ENCODE measurements at places on chromosomes 7 and 10.

DNA sequence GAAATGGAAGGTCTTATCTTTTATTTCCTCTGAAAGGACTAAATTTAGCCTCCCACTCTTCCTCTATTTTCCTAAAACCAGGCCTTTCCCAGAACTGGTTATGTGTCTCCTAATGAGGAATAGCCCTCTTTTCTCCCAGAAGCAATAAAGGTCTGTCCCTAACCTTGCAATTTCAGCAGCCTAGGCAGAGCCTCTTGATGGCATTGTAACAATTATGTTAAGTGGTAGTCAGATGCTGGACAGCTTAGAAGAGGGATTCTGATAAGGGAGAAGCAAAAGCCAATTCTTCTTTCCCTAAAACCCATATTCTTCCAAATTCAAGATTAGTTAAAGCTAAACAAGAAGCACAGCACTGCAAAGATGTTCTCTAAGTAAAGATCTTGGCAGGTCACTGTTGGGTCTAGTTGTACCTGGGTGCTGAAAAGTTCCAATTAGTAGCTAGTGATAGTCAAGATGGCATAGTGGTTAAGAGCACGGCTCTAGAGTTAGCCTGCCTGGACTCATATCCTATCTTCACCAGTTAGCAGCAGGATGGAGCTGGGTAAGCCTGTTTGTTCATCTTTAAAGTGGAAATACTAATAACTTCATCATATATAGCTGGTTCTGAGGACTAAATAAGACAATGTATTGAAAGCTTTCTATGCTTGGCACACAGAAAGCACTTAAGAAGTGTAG, 14.3 kb upstream of the KCNIP2 start:
- no peak for DNase-seq

- DNase-seq, result no peak
These were observed 21.2 kb upstream of the PRKCQ start for GRCh38 chr10:6601246-6601805.

- DNase-seq, result no peak
These were observed 40.9 kb downstream of the HDAC9 start for GRCh38 chr7:18536486-18536885.

GRCh38 chr10:101040061-101040460, 9.0 kb downstream of the SFXN3 start:
- DNase-seq, result no peak

- DNase-seq, result no peak
These were observed 2.7 kb upstream of the EN2 start for GRCh38 chr7:155455132-155455693.

DNA sequence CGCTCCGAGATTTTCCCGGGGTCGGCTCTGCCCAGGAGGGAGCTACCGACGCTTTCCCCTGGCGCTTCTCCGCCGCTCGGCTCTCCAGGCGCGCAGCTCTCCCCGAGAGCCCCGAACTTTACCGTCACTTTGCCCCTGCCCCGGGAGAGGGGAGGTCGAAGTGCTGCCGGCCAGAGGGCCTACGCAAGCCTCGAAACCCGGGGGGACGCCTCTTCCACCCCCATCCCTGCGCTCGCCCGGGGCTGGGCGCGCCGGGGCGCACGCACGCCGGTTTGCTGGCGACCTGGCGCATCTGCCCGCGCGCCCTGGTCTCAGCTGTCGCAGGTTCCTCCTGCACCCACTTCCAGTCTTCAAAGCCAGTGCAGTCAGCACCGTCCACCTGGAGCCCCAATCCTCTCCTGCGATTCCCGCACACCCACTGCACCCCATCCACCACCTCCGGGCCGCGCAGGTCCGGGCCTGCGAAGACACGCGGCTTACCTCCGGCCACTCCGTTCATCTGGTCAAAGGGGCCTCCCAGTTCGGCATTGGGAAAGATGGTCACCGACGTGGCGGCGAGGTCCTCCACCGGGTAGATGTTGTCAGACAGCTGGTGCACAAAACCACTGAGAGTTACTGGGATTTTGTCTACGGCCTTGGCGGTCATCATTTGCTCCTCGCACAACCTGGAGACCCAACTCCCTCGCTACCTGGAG, 638 bp downstream of the EGR2 start:
- DNase-seq, result no peak

GRCh38 chr7:41648501-41648900, 54.4 kb downstream of the INHBA start:
- DNase-seq, result no peak

DNA sequence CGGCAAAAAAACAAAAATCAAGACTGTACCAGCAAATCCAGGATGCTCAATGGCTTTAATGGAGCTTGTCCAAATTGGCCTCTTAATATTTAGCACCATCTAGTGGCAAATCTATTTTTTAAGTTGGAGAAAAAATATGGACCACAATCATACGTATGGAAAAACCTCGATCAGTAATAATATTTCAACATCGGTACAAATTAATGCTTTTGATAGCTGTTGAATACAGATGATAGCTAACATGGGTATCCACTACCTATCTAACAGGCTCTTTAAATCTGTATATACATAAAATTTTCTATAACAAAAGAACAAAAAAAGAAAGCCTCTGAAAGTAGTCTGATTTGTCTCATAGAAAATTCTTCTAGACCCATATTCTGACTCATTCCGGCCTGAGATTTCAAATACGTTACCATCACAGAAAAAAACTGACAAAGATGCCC, 29.2 kb downstream of the COA1 start:
- no peak for DNase-seq

DNA sequence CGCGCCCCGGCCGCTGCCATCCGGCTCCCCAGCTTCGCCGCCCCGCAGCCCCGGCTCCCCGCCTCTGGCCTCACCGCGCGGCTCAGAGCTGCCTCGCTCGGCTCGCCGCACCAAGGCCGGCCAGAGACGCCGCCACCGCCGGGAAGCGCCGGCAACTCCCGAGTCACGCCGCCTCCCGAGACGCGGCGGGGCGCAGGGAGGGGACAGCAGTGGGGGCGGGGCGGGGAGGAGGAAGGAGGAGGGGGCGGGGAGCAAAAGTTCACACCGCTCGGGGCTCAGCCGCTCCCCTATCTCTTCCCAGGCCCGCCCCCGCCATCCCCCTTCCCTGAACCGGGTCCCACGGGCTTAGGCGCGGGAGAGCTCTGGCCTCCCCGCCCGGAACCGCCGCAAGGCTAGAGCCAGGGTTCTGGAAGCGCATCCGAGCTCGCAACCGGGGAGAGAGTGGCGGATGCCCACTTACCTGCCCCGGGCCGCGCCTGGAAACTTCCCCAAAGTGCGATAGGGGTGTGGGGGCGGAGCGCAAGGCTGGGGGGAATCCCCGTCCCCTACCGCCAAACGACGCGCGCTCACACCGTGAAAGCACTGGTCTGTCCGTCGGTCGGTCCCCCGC, 1.0 kb downstream of the CHST15 start:
- no peak for DNase-seq

DNA sequence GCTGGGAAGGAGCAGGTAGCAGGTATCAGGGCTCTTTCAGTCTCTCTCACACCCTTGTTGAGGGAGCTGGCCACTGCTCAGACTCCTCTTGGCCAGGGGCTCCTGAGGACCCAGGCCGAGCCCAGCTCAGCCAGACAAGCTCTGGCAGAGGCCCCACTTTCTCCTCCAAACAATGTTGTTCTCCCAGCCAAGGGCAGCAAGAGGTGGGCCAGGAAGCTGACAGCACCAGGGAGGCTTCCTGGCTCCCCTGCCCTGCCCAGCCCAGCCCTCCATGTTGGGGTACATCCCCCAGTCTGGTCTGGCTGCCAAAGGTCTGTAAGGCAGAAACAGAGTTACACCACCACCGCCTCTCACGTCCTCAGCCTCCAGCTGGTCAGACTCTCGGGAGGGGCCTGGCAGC, 33.9 kb upstream of the COL13A1 start:
- DNase-seq, result no peak

GRCh38 chr7:2247141-2247995, 5.3 kb downstream of the NUDT1 start:
- peak; percentile 11 for DNase-seq

DNA sequence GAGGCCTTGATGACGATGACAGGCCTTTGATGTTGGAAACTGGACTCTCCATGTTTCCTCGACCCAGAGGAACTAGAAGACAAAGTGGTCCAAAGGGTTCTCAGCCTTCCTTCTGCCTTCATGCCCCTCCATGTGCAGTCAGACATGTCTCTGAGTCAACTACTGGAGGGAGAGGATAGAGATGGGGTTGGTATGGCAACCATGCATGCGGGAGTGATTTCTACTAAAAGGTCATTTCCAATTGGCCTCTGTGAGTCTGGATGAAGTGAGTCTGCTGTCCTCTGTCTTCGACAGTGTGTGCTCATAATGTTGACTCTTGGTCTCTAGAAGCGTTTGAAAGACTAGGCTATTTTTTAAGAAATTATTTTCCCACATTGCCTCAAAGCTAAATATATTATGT, 29.2 kb downstream of the STK17A start:
- no peak for DNase-seq

GRCh38 chr7:51789489-51789888, 472.9 kb upstream of the COBL start:
- DNase-seq, result no peak

DNA sequence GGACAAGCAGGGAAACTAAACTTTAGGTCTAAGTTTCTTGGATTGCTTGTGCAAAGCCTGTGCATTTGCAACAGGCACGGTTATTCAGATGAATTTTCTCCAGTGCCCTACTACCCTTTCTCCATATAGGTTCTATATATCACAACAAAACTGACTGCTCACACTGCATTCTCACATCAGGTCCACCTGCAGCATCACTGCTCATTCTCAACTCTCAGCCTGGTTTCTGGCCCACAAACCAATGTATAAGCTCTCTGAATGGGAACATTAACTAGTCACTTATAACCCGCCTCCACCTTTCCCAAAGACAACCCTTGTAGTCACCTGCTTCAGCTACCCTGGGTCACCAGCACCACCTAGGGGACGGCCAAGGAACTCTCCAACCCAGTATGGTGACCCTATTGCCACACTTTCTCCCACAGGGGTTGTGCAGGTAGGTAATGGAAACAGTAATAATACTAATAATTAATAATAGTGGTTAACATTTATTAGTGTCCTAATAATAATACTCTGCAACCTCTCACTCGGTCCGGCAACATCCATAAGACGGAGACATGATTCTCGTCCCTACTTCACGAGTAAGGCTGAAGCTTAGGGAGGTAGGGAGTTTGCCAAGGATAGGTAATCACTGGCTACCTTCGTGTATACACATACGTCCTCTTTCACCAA, 97.3 kb downstream of the CLEC2L start:
- peak; percentile 45 for DNase-seq

DNA sequence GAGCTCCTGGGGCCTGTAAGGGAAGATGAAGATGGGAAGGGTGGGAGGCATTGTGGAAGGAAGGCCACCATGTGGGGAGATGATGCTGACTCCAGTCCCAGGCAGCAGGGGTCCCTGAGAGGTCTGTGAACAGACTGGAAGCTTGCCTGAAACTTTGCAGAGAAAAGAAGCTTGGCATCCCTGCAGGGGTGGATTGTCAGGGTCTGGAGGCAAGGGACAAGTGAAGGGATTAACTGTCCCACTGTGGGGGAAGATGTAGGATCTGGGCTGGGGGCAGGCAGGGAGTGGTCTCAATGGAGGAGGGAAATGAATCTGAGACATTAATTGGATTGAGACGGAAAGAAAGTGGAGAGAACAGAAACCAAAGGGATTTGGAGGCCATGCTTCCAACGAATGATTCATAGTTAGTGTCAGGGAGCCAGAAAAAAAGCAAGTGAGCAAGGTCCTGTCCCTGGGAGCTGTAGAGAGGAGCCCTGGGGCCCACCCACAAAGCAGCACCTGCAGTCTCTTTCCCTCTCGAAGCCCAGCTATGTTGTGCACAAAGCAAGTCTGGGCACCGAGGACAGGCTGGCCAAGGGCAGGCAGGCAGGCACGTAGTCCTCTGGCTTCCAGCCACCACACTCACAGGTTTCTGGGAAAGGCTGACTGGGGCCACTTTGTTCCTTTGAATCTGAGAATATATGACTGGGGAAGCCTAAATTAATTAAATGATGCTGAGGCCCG, 4.7 kb upstream of the SLC18A3 start:
- no peak for DNase-seq

DNA sequence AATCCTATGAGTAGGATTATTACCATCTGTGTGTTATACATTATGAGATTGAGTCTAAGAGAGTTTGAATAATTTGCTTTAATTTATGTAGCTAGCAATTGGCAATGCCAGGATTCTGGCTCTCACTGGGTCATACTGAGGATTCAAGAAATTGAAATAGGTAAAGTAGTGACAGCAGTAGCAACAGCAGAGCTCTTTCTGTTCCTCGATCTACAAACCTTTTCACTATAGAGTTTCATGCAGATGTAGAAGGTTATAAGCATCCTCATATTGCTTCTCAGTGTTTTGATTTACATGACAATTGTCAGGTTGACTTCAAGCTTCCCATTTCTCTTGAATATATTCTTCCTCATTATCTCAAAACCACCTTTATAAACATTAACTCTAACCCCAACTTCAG, 294.1 kb upstream of the CSTF2T start:
- DNase-seq, result no peak

GRCh38 chr7:156590212-156590611, 50.4 kb upstream of the RNF32 start:
- no peak for DNase-seq

DNA sequence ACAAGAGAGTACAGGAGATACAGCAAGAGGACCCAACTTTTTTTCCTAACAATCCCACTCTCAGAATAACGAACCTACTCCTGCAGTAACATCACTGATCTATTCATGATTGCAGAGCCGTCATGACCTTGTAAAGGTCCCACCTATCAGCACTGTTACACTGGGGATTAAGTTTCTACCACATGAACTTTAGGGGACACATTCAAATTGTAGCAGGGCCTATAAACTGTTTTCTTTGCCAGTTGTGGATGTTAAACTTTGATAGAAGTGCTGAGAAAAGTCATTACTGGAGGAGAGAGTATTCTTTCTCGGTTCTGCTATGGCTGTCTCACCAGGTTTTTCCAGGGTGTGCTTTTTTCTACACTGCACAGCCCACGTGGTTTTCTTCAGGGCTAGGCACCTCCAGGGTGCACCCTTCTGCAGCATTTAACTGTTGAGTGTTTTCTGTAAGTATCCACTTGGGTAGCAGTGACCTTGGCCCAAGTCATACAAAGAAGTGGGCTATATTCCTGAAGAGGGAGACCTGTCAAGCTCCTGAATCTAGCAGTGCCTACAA, 131.6 kb upstream of the AHR start:
- no peak for DNase-seq

GRCh38 chr10:6973899-6974298, 393.8 kb upstream of the PRKCQ start:
- DNase-seq, result no peak

GRCh38 chr10:97479939-97480338, 18.3 kb downstream of the MMS19 start:
- DNase-seq, result no peak

GRCh38 chr10:62308101-62308500, 39.5 kb upstream of the RTKN2 start:
- DNase-seq, result no peak

DNA sequence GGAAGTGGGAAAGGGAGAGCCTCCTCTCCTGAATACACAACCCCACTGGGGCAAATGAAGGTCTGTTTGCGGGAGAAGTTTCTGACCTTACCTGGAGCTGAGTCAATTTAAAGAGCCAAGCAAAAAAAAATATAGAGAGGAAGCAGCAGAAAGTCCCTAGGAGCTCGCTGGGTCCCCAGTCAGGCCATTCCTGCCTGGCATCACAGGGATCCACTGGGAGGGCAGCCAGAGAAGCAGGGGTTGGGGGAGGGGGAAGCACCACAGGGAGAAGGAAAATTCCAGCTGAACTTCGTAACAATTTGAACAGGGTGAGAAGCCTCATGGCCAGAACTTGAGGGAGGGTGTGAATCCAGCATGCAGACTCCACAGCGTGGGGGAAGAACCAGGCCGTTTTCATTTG, 298.7 kb downstream of the LRRTM3 start:
- DNase-seq, result no peak
